ENCODE measurements at places on chromosomes 2 and 18.

DNA sequence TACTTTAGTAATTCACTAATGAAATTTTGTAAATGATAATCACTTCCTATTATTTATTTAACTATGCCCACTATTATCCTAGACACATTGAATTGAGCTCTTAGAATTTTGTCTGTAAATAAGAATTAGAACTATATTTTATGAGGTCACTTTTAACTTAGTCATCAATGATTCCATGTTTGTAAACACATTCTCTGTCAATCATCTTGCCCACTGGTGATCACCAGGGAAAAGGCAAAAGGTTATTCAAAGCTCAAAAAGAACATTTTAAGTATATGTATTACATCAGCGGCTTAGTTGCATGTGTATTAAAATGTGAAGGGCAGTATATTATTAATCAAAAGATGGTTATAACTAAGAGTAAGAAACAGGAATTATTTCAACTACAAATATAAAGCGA is 25.2 kb downstream of the SCN9A start:
- DNase-seq = no peak

GRCh38 chr2:129164220-129164949 is 815.1 kb upstream of the RAB6C start:
- no peak for DNase-seq

- DNase-seq = no peak
Measured at GRCh38 chr2:104784264-104784663, 69.7 kb upstream of the POU3F3 start.

DNA sequence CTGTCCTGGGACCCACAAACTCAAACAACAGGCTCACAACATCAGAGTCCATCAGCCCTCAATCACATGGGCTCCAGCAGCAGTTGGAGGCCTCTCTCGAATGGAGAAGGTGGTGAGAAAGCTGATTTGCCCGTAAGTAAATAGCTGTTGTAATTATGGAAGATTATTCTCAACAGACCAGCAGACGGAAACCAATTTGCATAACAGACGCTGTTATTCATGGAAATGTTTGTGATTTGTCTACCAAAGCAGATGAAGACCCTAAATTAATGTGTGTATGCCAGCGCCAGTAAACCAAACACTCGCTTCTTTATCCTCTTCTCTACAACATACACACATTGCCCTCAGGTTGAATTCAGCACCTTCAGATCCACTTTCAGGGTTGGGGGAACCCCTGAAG is 23.4 kb upstream of the GALNT14 start:
- DNase-seq = no peak

- DNase-seq = no peak
Measured at GRCh38 chr2:192148620-192149321, 46.0 kb downstream of the TMEFF2 start.

- no peak for DNase-seq
Measured at GRCh38 chr2:149329489-149330126, 779 bp upstream of the LYPD6 start.

DNA sequence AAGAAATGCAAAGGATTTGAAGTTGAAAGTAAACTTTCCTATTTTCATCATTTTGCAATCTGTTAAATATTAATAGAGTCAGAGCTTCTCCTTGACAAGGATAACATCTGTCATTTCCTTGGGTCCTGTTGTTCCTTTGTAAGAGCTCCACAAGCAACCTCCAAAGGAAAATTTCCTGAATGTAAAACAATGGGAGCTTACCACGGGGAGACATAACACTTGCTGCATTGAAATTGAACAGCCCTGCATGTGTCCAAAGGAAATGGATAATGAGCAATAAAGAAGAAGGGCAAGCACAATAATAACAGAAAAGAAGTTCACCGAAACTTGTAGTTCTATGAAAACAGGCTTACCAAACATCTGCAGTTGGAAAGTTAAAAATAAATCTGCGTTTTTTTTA is 42.0 kb upstream of the SCG2 start:
- no peak for DNase-seq

GRCh38 chr18:49017813-49018553 is 67.2 kb upstream of the SMAD7 start:
- no peak for DNase-seq

DNA sequence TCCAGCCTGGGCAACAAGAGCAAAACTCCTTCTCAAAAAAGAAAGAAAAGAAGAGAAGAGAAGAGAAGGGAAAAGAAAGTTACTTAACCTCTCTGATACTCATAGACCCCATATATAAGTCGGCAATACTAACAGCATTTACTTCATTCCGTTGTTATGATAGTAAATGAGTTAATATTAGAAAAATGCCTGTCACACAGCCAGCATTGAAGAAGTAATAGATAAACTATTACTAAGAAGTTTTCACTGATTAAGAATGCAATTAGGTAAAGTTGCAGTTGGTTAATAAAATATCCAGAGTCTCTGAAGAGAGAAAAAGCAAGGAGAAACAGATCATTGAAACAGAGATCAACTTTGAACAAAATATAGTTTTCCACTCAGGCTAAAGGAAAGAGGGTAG is 161.3 kb upstream of the UBE2E3 start:
- DNase-seq = no peak

DNA sequence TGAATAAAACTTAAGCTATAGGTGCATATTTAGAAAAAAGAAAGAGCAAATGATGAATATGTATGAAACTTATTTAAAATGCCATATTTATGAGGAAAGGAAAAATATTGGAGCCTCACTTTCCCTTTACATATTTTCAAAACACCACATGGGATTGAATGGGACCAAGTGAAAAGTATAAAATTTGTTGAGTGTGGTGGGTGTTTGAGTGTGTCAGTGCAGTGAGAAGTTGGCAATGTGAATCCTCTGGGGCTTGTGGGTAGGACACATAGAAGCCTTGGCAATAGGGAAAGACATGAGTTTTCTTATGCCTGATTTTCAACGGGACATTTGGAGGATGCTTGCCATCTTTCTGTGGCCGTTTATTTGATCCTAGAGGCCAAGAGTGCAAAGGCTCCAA is 502.2 kb upstream of the CELF4 start:
- no peak for DNase-seq

- no peak for DNase-seq
Measured at GRCh38 chr2:44700824-44701223, 240.7 kb upstream of the SIX3 start.

DNA sequence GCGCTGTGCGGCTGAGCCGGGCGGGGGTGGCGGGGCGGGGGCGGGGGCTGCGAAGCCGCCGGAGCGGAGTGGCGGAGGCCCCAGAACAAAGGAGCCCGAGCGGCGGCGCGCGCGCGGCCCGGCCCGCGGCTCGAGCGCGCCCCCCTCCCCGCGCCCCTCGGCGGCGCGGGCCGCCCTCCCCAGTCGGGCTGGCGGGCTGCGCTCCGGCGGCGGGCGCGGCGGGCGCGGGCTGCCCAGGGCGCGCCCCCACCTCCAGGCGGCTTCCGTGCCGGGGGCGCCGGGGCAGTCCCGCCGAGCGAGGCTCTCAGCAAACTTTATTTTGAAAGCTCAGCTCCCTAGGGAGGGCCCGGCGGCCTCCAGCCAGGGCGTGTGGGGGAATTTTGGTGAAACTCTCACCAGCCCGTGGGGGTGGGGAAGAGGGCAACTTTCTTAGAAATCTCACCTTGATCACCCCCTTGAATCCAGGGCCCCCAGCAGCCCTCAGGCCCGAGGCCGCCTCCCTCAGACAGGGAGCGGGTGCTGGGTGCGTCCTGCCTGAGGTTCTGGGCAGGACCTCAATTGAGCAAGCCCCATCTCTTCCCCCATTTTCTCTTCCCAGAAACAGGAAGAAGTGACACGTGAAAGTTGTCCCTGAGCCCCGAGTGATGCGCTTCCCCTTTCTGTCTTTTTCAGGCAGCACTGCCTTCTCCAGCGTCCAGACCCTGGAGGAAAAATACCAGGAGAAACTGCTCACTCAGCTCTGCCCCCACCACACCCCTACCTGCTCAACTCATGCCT is 786 bp downstream of the TET3 start:
- DNase-seq = peak; percentile 71

- DNase-seq = no peak
Measured at GRCh38 chr2:207148020-207148419, 17.7 kb downstream of the KLF7 start.

DNA sequence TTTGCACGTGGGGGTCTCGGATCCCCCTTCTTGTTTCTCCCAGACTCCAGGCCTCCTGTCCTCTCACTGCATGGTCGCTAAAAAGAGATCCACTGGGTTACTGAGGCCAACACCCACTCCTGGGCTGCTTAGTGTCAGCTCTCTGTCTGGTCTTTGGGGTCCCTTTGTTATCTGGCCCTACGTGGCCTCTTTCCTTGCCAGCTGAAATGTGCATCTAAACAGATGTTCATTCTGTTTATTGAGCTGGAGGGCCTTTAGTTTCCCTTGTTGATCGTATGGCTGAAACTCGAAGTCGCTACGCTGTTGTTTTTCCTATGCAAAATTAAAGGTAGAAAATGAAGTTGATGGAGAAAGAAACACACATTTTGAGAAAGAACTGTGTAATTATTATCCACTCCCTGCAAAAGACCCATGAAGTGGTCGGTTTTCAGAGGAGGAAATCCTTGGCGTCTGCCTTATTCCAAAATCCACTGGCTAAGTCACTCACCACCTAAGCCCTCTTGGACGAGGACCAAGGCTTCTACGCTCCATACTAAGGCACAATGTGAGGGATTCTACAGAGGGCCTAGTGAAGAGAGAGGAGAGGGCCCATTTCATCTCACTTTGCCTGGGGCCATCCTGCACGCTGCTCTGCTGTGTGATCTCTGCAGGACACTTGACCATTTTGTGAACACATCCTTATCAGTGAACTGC is 105.3 kb downstream of the GLI2 start:
- DNase-seq = no peak

DNA sequence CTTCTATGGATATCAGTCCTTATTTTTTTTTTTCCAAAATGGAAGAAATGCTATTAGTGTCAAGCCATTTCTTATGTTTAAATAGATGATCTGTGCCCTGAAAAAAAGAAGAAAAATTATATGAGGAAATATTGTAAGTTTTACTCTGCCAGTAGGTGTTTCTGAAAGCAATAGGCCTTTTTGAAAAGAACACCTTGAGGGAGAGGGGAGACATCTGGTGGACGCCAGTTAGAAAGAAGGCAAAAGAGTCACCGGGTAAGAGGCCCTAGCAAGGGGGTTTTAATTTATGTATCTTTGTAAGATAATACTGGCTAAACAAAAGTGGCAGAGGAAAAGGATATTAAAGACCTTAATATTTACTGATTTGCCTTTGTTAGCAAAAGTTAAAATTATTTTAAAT is 56.1 kb downstream of the DYNAP start:
- DNase-seq = no peak

- peak; percentile 65 for DNase-seq
Measured at GRCh38 chr2:17646081-17646554, 105.6 kb downstream of the VSNL1 start.

GRCh38 chr18:50181590-50181989 is 13.4 kb downstream of the MYO5B start:
- DNase-seq = no peak

GRCh38 chr2:122831649-122832048 is 1076.2 kb downstream of the TSN start:
- DNase-seq = no peak

DNA sequence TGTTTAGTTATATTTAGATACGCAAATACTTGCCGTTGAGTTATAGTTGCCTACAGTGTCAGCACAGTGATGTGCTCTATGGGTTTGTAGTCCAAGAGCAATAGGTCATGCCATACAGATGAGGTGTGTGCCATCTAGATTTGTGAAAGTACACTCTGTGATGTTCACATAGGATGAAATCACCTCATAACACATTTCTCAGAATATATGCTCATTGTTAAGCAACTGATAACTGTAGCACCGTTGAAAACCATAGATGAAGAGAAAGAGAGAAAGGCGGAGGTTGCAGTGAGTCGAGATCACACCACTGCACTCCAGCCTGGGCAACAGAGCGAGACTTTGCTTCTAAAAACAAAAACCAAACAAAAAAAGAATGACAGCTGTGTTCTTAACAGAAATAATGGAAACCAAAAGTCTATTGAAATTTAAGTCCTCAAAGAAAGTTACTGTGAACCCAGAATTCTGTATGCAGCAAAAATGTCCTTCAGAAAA is 9.5 kb downstream of the DGKD start:
- no peak for DNase-seq

DNA sequence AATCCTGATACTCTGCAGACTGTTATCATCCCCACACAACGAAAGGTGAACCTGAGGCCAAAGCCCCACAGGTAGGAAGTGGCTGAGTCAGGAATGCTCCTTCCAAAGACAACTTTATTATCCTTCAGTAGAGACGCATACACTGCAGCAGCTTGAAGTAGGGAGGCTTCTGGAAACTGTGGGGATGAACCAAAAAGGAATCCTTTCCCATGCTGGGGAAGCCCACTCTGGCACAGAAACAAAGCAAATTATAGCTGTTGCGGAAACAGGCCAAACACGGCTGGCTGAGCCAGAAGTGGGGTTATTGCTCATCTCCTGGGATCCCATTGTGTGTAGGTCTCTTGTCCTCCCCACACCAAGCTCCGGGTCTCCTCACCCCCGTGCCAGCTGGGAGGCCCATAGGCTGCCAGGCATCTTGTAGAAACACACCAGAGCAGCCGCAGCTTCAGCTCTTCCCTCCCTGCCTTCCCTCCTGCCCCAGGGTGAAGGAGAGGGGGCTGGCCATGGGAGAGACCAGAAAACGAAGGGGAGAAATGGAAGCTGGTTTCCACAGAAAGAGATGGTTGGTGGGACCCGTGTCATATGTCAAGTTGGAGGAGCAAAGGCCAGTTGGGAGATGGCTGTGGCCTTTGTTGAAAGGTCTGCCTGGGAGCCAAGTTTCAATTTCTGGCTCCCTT is 176.9 kb upstream of the NABP1 start:
- no peak for DNase-seq

- DNase-seq = no peak
Measured at GRCh38 chr2:127818241-127818640, 7.3 kb upstream of the WDR33 start.

DNA sequence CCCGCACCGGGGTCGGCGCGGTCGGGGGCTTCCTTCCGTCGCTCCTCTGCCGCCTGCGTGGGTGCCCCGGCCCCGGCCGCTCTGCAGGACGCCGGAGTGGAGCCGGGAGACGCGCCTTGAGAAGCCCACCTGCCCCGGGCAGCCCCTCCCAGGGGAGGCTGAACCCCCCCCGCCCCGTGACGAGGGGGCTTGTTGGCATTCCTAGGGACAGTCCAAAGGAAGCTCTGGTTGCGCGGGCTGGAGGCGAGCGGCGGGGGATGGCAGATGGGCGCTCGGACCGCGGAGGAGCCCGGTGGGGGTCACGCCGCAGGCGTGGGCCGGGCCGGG is 133.5 kb upstream of the MGAT5 start:
- DNase-seq = no peak

DNA sequence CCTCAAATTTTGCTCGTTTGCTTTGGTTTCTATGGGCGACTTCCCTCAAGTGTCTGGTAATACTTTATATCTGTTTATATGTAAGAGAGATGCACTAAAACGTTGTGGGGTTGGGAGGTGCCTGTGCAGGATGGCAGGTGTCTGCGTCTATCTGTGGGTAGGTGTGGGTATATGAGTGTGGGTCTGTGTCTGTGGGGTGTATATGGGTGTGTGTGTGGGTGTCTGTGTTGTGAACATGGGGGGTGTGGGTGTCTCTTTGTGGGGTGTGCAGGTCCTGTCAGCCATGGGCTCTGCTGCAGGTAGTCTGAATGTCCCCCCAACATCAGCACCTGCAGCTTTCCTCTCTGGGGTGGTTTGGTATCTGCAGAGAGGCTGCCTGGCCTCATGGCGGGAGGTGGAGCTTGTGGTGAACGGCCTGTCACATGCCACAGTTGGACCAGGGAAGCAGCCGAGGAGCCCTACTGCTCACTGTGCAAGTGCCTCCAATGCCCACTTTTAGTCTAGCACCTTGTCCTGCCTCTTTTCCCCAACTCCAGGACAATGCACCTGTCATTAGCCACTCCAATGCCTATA is 90.3 kb downstream of the LPIN1 start:
- no peak for DNase-seq

GRCh38 chr18:57137847-57138246 is 9.0 kb upstream of the BOD1L2 start:
- no peak for DNase-seq
